HT-29 (cell line): ENCODE measurements at places on chromosomes 7 and 10. TPM values are rescaled to one million over a fixed set of nuclear protein-coding genes. Genes with fewer than 3 reads are reported as not detected.

The KLLN gene
- total RNA-seq = 0.28 and 0.42 TPM in 2 replicates

The LRRD1 gene
- not detected in 2 replicates for total RNA-seq

The TMEM270 gene
- total RNA-seq = not detected in 2 replicates

The TMEM178B gene
- 2.1 and 2.3 TPM in 2 replicates for total RNA-seq

The LIPF gene
- not detected in 2 replicates for total RNA-seq

The LRIT1 gene
- total RNA-seq = not detected in 2 replicates

DNA sequence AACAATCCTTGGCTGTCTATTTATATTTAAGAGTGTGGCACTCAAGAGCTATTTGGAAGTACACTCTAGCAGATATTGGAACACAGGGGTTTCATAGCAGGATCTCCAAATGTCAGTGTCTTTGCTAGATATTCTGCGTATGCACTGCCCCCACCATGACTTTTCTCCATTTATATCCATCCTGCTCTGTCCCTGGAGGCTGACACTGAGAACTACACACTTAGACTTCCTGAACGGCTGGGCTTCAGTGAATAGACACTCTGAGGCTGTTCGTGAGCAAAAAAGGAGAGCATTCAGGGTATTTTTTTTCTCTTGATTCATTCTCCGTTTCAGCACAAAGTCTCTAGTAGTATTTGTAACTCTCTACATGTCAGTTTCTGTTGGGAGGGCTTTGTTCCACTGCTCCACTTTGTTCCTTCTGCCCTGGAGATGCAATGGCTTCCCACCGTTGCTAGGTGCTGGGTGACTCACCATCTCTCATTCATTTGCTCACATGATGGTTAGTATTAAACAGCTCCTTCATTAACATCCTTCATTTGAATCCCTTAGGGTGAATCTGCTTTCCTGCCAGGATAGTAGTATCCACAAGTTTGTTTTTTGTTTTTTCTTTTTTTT is 155.9 kb upstream of the SLC13A1 start:
- DNase-seq = peak; percentile 15

DNA sequence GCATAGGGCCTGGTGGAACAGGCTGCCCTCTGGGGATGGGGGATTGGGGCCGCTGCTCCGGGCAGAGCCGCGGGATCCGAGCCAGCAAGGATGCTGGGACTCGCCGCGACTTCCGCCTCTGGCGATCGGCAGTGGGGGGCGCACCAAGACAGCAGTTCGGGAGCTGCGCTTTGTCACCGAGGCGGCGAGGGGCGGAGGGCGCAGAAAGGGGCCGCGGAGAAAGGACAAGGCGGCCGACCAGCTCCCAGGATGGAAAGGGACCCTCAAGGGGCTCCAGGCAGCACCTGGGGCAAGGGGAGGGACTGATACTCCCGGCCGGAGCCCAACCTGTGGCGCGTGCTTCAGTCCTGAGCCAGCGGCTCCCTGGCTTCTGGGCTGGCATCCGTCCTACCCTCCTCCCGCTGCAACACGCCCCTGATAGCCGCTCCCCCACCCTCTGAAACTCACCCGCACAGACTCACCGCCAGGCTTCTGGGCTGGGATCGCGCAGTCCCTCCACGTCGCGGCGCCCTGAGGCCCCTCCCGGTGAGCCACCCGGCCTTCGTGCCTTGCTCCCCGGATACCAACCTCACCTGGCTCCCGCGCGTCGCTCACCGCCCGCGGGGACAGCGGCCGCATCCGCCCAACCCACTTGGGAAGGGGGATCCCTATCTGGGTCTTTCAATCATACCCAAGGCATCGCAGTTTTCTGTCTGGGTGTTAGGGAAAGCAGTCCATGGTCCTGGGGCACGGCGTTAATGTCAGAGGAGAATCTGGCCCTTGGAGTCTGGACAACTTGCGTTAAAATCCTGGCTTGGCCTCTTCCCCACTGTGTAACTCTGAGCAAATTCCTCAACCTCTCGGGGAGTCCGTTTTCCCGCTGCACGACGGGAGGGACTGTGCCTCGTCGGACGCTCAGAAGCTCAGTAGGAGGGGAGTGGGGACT is 7.0 kb upstream of the EVX1 start:
- peak; percentile 81 for DNase-seq

- no peak for DNase-seq
These were observed 28.2 kb upstream of the ADGRA1 start for GRCh38 chr10:133059571-133059970.

DNA sequence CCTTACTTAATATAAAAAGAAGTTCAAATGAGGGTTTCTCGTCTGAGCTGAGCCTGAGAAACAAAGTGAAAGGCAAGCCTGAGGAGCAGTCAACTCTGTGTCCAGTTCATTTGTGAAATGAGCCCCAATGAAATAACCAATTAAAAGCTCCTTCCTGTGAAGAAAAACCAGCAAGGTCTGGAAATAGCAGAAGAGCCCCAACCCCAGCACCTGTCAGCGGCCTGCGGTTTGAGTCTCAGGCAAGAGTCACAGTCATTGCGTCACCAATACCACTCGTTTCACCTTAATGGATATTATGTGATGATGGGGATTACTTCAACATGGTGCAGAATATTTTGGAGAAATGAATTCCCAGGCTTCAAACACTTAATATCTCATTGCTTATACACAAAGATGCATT is 211.3 kb upstream of the DPP6 start:
- no peak for DNase-seq

DNA sequence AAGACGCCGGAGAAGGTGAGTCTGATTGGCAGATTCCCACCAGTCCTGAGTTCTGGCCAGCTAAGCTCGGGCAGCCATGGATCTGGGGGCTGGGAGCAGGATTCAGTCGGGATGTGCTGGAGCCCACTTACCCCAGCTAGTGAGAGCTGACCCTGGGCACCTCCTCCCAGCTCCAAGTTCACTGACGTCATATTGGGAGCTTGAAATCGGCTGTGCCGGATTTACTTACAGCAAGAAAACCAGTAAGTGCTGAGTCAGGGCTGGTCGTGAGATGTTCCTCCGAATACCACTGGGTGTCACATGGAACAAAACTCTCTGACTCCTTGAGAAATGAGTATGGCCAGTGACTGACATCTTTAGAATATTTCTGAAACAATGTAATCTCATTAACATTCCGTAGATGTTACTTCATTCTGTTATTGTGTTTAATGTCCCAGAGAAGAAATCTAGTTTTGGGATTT is 621.2 kb downstream of the SDK1 start:
- peak; percentile 66 for DNase-seq

- DNase-seq = no peak
These were observed 120.3 kb downstream of the NRP1 start for GRCh38 chr10:33214174-33214573.
